ENCODE measurements at places on chromosomes 6 and 20. TPM values are rescaled to one million over a fixed set of nuclear protein-coding genes. Genes with fewer than 3 reads are reported as not detected.

DNA sequence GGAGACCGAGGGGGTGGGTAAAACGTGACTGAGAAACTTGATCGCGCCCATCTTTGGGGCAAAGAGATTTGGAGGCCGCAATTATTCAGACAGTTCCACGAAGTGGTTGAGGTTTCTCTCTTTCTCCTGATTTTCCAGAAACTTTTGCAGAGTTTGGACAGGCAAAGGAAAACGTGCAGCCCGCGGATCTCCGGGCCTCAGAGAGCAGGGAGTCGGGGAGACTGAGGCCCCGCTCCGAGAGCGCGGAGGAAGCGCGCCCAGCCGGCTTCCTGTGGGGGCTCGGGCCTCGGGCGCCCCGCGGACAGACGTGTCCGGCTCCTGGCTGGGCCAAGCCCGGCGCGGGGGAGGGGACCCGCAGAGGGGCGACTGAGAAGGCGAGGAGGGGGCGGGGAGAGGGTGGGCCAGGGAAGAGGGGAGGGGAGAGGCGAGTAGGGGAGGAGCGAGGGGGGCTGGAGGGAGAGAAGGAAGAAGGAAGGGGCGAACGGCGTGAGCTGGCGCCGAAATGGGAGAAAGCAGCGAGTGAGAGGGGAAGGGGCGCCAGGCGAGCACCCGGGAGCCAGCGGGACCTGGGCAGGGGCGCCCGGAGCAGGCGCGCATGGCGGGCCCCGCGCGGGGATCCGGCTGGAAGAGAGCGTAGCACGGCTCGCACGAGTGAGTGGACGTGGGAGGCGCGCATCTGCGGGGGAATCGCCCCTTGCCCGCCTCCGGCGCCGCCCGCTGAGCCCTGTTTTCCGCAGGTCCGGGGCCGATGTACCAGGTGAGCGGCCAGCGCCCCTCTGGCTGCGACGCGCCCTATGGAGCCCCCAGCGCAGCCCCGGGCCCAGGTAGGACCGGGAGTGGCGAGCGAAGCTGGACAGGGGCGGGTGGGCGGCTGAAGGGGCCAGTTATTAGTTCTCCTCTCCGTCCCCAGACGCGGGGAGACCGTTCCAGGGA lies at the start of gene MDFI:
TSS of gene MDFI (plus strand) at position 467 of the 933 bp plus-strand sequence. CDS start at position 749, 282 bp downstream.
- DNase-seq, result no peak

DNA sequence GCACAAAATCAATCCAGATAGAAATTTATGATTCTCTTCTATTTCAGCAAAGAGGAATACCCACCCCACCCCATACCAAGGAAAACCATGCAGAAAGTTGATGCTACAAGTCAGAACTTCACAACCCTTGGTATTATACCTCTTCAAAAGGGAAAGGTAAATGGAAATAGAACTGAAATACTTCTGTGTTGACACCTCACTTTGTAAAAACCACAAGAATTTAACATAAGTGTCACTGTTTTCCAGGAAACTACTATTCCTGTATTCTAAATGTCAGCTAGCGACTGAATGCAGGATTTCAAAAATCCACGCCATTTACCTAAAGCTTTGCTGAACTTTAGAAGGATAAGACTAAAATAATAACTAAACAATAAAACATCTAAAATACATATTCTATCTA lies 3.6 kb downstream of the CPNE1 start:
- no peak for DNase-seq

GRCh38 chr6:3337521-3338350 lies 79.0 kb downstream of the PSMG4 start:
- DNase-seq, result no peak

DNA sequence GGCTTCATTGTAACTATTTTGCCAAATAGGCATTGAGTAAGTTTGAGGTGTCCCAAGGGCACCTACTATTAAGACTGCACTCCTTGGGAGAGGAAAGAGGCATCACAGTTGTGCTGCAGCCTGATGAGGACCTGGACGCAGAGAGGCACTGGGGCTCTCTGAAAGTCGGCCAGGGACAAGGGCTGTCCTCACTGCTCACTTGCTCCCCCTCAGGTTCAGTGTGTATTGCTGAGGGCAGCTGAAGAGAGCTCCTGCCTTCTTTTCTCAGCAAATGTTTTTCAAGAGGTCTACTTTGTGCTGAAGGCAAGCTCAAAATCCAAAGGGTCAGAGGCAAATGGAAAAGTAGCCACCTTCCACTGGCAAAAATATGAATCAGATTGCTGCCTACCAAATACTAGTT lies 331.8 kb downstream of the RIMS1 start:
- no peak for DNase-seq

DNA sequence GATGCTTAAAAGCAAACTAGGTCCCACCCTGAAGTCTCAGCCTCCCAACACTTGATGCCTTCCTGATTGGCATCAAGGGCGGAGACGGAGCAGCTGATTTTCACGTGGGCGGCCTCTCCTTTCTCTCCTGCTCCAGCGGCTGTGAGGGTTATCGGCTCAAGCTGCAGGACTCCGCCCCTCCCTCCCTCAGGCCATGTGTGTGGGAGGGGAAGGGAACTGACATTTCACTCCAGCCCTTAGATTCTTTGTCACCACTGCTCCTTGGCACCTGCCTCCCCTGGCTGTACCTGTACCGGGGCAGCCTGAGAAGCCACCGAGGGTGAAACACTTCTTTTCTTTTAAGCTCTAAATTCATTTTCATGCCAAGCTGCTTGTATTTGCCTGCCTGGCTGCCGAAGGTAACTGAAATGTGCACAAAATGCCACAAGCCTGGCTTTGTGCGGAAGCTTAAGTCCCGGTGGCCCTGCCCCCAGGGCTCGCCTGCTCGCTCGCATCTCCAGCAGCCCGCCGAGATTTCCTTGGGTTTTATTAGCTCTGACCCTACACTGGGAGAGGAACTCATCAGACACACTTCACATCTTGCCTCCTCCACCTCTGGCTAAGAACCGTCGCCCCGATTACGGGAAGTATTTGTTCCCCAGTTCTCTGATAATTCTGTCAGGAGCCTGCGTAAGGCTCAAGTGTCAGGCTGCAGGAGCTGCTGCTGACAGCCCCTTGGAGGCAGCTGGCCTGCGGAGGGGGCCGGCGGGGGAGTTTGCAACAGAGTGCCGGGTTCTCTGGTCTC lies 9.6 kb upstream of the CPNE5 start:
- peak; percentile 67 for DNase-seq

DNA sequence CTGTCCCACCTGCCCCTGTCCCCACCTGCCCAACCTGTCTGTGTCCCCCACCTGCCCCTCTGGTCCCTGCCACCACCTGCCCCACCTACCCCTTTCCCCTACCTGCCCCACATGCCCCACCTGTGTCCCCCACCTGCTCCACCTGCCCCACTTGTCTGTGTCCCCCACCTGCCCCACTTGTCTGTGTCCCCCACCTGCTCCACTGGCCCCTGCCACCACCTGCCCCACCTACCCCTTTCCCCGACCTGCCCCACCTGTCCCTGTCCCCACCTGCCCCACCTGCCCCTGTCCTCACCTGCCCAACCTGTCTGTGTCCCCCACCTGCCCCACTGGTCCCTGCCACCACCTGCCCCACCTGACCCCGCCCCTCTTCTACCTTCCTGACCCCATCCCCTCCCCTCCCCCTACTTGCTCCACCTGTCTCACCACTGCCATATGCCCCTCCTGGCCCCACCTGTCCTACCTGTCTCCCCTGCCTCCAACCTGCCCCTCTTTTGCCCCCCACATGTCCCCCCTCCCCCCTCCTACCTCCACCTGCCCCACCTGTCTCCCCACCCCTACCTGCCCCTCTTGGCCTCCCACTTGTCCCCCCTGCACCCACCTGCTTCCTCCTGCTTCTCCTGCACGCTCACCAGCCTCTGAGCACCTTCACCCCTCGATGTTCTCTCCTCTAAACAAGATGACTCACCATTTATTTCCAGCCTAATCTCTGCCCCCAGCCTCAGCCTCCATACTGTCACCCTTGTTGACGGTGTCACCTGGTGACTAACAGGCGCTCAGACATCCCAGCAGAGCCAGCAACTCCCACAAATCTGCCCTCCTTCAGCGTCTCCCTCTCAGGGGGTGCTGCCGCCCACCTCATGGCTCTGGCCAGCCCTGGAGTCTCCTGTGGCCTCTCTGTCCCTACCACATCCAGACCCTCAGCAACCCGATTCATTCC lies 5.6 kb upstream of the MYT1 start:
- no peak for DNase-seq

DNA sequence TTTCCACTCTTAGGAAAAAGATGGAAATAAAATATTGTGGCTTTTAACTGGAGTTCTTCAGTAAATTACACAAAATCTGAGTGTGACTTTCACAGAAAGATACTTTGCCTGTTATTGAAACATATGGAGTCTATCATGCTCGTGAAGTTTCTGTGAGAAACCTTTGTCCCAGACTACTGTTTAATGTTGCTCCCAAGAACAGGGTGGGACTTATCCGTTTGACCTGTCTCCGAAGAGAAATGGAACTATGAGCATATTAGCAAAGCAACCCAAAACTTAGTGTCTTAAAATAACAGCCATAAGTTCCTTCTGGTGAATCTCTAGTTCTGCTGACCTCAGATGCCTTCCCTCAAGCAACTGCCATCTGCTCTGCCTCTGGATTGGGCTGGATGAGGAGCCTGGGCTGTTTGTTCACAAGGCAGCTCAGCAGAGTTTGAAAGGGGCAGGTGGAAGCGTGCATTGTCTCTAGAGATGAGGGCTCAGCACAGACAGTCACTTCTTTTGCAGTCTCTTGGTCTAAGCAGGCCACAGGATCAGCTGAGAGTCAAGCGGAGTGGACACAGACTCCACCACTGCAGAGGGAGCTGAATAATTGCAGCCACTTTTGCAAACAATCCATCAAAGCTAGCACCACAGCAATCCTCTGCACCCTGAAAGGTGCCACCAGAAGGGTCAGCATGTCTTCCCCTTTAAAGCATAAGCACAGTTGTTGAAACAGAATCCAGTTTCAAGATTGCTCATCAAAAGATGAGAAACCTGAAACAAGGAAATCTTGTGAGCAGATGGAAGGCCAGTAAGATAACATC lies 52.8 kb downstream of the MYB start:
- no peak for DNase-seq

GRCh38 chr6:81487489-81487888 lies 265.0 kb downstream of the TENT5A start:
- peak; percentile 18 for DNase-seq

DNA sequence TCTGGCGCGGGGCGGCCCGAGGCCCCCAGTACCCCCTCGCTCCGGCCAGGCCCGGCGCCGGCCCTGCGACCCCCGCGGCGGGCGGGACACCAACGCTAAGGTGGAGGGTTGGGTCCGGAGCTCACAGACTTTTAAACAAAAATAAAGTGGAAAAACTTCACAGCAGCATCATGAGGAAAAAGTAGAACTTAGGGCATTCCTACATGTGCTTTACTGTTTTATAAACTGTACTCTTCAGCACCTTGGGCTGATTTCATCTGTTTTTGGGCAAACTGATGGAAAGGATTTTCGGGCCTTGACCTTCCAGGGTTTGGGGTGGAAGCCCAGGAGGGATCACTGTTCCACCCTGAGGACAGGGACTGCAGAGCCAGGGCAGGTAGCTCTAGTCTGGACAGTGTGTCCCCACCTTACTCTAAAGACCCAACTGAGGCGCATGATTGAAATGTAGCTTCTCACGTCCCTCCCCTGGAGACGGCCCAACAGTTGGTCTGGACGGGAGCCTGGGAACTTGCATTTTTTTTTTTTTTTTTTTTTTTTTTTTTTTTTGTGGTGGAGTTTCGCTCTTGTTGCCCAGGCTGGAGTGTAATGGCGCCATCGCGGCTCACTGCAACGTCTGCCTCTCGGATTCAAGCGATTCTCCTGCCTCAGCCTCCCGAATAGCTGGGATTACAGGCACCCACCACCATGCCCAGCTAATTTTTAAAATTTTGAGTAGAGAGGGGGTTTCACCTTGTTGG lies 740 bp downstream of the NELFCD start:
- DNase-seq, result no peak

GRCh38 chr6:12034837-12035236 lies 22.7 kb downstream of the HIVEP1 start:
- DNase-seq, result no peak

GRCh38 chr6:137637121-137637520 lies 142.9 kb upstream of the OLIG3 start:
- no peak for DNase-seq

DNA sequence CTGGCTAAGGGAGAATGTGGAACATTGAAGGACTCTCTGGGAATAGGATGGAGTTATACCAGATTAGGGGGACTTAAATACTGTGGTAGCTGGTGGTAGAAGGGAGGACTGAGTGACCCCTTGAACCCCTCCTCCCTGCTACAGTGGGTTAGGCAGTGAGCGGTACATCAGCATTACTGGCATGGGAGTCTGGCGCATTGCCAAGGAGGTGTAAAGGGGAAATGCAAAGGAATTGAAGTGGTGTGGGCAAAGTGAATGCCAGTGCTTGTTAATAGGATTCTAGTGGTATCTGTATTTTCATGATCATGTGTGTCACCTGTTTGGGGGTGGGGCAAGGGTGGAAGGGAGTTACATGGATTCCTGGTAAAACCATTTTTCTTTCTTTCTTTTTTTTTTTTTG lies 60.1 kb downstream of the GFRA4 start:
- no peak for DNase-seq

- no peak for DNase-seq
Measured at GRCh38 chr20:21238818-21239536, 64.2 kb upstream of the XRN2 start.

- DNase-seq, result no peak
Measured at GRCh38 chr6:33781131-33781975, 7.6 kb downstream of the LEMD2 start.

DNA sequence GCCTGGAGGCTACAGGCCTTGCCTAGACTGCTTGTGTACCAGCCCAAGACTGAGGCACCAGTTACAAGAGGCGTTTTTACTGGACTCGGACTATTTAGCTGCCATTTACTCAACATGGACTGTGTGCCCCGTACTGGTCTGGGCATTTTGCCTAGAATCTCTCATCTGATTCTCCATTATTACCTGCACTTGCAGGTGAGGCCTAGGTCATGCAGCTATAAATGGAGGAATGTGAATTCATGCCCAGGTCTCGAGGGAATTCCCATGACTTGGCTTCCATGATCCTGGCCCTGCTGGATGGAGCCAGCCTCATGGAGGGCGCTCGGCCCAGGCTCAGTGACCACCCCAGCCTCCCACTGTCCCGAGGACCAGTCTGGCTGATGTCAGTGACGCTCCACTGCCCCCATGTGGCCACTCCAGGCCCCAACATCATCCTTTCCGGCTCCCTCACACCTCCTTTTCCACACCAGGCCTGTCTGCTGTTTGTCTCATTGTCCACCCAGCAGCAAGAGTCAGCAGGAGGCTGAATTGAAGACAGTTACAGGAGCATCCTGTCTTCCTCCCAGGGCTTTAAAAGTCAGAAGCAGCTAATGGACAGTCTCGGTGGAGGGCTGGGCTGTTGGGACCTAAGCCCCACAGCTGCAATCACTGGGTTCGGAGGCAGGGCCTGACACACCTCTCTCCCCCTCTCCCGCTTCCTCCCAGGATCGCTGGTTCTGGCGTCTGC lies 8.7 kb downstream of the MMP24OS start:
- peak; percentile 52 for DNase-seq

Gene PRL
- not detected for polyA plus RNA-seq

Gene MYBL2
- 0.17 TPM for polyA plus RNA-seq

Gene TNFRSF6B
- polyA plus RNA-seq, result 12.5 TPM

All from heart right ventricle (tissue), 16 donors.